LoVo (cell line): ENCODE measurements at places on chromosomes 5 and 9.

- no peak for DNase-seq
Observed at GRCh38 chr5:152264645-152265254, 140.3 kb downstream of the NMUR2 start.

DNA sequence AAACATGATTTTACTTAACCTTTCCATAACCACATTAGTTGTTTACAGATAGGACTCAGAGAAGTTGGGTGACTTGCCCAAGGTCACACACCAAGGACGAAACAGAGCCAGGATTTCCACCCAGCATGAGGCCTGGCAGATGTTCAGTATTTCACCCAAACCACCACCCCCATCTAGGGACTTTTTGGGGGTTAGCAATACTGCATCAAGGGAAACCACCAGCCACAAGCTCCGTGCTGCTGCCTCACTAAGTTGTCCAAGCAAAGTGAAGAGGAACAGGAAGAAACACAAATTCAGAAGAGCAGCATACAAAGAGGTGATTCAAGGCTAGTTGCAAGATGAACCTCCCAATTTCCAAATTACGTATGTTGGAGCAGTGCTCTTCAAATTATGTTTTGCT, 219.6 kb upstream of the RORB start:
- DNase-seq = no peak

- no peak for DNase-seq
Observed at GRCh38 chr5:81817980-81818379, 67.1 kb upstream of the SSBP2 start.

GRCh38 chr5:91151947-91152346, 231.2 kb downstream of the ARRDC3 start:
- DNase-seq = no peak

GRCh38 chr5:84249918-84250630, 134.6 kb downstream of the EDIL3 start:
- no peak for DNase-seq

- no peak for DNase-seq
Observed at GRCh38 chr9:100101608-100102007, 2.6 kb downstream of the INVS start.

DNA sequence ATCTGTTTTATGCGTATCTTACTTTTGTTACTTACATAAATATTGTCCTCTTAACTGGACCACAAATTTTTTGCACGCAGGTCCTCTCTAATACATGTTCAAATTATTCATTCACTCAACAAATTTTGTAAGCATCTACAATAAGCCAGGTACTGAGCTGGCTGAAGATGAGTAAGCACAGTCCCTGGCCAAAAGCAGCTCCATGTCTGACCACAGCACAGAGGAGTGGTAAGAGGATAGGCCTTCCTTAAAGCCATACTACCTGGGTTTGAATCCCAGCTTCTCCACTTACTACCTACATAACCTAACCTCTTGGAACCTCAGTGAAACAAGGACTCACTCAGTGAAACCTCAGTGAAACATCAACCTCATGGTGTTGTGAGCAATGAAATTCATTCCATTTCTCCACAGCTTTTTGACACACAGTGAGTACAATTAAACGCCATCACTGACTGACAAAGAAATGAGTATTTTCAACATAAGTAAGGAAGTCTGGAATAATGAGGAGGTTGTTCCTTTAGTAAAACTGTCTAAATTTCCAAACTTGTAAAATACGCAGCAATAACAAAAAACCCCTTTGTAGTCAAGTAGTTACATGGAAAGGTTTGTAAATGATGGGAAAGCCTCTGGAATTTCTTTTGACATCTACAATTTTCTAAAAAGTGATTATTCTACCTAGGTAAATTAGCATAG, 15.0 kb downstream of the PTAR1 start:
- DNase-seq = no peak

- DNase-seq = no peak
Observed at GRCh38 chr9:75139201-75139600, 50.9 kb downstream of the OSTF1 start.

GRCh38 chr9:93080406-93080805, 15.6 kb upstream of the CARD19 start:
- DNase-seq = no peak

- DNase-seq = no peak
Observed at GRCh38 chr5:13511442-13511841, 433.0 kb downstream of the DNAH5 start.

DNA sequence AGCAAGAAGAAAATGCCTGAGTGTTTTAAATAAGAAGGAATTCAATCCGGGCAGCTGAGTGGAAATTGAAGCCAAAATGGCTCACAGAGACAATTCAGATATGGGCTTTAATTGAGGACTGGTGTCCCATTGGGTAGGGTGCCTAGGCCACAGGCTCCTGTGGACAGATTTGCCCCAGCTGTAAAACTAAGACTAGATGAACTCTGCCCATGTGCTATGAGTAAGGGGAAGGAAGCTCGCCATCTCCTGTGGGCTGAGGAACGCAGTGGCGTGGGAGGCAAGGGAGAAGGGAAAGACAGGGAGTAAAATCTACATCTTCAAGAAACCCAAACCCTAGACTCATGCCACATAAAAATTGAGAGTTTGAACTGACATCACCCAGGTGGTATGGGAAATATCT, 66.1 kb downstream of the KLHL3 start:
- DNase-seq = no peak

DNA sequence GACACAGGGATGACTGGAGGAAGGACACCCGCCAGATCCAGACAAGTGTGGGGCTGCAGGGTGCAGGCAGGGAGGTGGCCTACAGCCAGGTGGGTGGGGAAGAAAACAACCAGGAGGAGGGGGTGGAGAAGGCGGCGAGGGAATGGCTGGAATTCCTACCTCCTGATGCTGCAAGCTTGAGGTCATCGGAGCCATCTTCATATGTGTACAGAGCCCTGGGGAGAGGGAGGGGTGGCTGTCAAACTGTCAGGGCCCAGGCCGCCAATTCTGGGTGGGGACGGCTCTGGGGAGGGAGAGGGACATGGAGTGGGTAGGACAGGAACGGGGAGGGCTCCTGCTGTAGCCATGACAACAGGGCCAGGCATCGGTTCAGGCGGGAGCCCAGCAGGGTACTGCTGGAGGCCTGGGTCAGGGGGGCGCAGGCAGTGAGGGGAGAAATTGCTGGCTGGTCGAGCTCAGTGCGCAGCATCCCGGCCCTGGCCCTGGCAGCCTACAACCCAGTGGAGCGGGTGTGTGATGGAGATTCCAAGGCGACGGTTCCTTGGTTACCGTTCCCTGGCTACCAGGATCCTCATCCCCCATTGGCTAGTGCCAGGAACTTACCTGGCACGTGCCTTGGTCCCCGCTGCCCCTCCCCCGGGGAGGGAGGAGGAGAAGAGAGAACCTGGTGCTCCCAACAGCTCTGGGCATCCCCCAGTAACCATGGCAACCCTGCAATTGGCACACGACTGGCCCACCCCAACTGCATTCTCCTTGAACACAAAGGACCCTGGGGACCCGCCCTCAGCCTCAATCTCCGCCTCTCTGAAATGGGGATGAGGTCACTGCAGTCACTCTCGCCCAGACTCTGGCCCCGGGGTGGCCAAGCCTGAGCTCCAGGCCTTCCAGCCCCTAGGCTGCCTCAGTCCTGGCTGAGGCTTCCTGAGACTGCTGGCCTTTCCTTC, 4.5 kb downstream of the DBN1 start:
- DNase-seq = no peak

- DNase-seq = no peak
Observed at GRCh38 chr9:21135736-21136135, 5.9 kb downstream of the IFNW1 start.

- no peak for DNase-seq
Observed at GRCh38 chr9:68949271-68950000, 64.5 kb downstream of the PRKACG start.

DNA sequence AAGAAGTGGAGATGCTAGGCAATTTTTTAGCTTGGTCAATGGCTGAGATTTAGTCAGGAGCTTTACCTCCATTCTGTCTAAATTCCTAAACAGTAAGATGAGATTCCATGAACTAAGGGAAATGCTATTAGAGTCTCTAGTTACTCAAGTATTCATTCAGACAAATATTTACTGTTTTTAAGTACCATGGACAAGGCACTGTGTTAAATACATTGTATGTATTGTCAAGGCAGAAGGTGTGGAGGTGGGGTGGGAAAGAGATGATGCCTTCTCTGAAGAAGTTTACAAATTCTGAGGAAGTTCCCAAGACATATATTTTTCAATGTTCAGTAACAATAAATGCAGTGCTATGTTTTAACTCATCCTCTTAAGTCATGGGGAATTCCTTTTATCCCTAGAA, 459.9 kb upstream of the NMUR2 start:
- no peak for DNase-seq

- no peak for DNase-seq
Observed at GRCh38 chr5:88734191-88734640, 148.8 kb downstream of the MEF2C start.

- no peak for DNase-seq
Observed at GRCh38 chr9:83024506-83025125, 38.3 kb downstream of the RASEF start.

DNA sequence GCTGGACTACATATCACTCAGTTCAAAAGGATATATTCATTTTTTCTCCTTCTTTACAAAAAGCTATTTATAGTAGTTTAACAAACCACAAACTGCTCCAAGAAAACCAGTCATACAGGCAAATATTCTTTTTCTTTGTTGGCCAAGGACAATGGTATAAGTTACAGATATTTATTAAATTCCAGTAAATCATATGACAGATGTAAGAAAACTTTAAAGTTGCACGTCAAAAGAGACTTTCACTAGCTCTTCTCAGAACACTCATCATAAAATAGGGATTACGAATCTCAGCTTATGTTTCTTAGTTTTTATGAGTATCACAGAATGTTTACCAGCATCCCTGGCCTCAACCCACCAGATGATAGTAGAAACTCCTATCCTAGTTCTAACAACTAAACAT, 67.2 kb downstream of the ANKRD31 start:
- DNase-seq = no peak

DNA sequence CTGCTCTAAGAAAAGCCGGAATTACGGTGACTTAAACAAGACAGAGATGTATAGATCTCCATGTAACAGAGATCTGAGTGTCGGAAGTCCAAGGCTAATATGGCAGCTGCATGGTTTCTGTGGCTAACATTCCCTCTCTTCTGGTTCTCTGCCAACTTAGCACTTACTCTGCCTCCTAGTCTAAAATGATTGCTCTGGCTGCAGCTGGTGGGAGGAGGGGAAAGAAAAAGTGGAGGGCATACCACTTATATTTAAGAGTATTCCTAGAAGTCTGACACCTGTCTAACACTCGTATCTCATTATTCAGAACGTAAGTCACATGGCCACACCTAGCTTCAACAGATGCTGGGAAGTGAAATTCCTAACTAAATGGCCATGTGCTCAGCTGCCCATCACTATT, 551.5 kb upstream of the TLE4 start:
- DNase-seq = no peak

- no peak for DNase-seq
Observed at GRCh38 chr5:2864515-2865105, 113.1 kb upstream of the IRX2 start.

DNA sequence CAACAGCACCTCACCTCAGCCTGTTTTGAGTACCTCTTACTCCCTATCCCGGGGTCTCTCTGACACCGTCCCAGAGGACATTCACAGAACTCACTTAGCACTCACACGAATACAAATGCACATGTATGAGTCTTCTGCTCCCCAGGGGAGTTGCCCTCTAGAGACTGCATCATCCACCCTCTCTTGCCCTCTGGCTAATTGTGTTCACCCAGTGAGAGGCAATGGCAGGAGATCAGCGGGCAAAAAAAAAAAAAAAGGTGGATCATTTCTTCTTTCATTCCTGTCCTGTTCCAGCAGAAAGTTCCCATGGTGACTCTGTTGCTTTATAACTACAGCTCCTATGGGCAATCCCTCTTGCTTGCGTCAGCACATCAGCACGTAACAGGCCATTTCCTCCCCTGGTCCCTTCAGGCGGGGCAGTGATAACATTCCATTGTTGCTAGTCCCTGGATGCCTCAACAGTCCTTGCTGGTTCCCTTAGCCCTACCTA, 23.5 kb upstream of the SNX2 start:
- DNase-seq = no peak

- DNase-seq = no peak
Observed at GRCh38 chr5:121795511-121795910, 56.2 kb upstream of the FTMT start.

DNA sequence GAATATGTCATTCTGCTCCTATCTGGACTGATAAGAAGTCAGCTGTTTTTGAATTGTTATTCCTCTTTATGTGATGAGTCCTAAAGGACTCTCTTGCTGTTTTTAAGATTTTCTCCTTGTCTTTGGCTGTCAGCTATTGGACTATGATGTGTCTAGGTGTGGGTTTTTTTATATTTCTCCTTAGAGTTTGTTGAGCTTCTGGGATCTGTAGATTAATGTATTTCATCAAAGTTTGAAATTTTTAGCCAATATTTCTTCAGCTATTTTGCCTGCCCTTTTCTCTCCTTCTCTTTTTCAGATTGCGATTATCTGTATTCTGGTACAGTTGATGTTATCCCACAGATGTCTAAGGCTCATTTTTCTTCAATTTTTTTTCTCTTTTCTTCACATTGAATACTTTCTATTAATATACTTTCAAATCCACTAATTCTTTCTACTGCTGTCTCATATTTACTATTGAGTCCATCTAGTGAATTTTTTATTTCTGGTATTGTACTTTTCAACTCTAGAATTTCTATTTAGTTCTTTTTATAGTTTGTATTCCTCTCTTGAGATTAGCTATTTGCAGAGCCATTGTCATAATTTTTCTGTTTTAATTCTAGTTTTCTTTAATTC, 31.1 kb downstream of the RPS23 start:
- no peak for DNase-seq

- DNase-seq = no peak
Observed at GRCh38 chr9:36479101-36479500, 79.0 kb upstream of the RNF38 start.

DNA sequence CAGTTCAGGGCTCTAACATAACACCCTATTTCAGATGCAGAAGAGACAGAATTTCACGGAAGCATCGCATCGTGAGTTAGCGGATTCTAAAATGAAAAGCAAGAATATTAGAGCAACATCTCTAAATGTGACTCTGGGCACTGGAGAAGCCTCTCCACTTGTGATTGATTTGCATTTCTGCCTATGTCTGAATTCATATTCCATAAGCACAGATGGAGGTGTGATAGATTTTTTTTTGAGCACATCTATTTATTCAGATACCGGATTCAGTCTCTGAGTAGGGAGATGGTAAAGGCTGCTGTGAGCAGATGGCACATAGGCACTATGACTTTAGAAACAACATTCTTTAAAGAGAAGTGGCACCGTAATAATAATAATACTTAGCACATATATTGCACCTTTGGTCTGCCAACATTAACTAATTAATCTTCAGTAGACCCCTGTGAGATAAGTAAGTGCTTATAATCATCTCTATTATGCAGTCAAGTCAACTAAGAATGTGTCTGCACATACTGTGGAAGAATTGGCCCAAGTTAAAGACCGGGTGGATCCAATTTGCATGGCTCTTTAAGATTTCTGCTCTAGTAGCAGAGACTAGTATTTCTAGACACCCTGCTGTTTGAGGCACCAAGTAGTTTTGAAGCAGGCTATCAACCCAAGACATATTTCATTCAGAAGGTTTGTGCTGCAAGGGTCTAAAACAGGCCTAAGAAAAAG, 685.0 kb downstream of the CETN3 start:
- DNase-seq = no peak
